A549 (cell line): ENCODE measurements at places on chromosomes 6 and 20.
A peak's percentile ranks its signal among the peaks of the same experiment; 100 is the strongest.

DNA sequence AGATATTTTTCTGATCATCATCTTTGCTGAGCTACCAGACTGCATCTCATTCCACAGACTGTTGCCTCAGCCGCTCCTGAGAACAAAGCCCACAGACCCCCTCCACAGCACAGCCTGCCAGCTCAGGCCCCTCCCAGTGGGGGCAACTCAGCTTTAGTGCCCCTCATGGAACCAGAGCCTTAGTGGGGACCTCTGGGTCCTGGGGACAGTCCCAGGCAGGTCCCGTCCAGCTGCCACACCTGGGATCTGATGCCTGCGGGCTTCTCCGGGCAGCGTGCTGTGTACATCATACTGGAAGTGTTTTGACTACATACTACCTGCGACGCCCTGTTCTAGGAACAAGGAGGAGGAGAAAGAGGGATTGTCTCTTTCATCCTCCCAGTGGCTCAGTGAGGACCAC lies 38.3 kb upstream of the QKI start:
- no peak for DNase-seq

- no peak for DNase-seq
Observed at GRCh38 chr20:57620999-57621398, 773 bp upstream of the ZBP1 start.

DNA sequence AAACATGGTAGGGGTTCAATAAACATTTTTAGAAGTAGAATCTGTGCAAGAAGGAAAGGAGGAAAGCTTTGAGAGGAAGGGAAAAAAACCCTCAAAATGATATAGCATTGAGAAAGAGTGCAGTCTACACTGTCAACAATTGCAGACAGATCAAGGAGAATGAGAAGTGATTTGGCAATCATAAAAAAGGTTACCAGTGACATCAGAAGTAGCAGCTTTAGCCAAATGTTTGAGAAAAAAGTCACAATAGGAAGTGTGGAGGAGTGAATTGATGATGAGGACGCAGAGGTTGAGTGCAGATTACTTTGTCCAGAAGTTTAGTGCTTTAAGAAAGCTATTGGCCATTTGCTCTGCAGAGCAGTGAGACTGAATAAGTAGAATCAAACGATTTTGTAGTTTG lies 155.0 kb downstream of the GJA1 start:
- DNase-seq: no peak

- no peak for DNase-seq
Observed at GRCh38 chr6:44227148-44227793, 3.9 kb downstream of the SLC29A1 start.

DNA sequence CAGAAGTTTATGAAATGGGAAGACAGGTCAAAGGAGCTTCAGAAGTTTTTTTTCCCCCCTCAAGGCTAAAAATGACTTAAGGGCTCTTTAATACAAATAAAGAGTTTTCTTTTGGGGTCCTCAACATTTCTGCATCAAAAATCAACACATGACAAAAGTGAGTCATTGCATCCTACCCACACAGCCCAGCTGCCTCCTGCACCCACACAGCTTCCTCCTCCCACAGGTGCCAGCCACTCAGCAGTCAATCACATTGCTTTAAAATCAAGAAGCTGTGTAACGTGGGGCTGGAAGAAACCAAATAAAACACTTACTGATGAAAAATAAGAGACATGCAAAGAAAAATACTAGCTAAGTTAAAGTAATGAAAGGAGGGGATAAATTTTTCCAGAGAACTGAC lies 68.5 kb downstream of the MAP3K5 start:
- no peak for DNase-seq

DNA sequence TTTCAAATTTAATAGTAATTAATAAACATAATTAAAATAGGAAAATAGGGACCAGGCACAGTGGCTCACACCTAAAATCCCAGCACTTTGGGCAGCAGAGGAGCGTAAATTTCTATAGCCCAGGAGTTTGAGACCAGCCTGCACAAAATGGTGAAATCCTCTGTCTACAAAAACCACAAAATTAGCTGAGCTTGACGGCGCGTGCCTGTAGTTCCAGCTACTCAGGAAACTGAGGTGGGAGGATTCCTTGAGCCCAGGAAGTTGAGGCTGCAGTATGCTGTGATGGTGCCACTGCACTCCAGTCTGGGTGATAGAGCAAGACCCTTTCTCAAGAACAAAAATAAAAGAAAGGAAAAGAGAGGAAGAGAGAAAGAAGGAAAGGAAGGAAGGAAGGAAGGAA lies 1387.0 kb upstream of the ADGRB3 start:
- DNase-seq: no peak

DNA sequence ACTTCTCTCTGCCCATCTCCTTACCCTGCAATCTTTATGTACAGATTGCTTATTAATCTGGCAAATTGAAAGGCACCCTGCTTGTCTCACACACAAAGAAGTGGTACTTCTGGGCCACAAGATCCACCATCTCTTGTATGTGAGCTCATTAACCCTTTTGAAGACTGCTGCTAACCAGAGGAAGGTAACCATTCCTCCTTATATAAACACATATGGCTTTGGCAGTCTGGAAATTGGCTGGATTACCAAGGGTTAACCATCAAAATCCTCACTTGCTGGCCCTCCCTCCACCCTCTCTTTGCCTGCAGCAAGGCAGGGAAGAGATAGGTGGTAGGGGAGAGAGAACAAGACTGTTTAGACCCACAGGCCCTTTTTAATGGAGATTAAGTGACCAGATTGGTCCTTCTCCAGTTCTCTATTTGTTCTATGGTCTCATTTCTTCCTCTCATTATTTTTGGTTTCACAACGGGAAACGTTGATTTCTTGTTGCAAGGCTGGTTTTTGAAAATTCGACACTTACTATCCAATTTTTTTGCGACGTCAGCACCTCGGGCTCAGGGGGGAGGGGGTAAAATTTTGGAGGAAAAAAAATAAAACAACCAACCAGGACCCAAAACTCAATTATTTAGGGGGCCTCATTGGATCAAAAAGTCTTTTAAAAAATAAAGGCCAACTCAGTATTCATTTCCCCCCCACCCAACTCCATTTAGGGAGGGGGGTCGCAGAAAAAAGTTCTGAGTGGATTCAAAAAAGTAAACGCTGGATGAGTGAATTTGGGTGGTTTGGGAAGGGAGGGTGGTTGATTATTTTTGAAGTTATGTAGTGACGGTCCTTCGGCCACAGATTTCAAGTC lies 859 bp downstream of the PPP1R10 start:
- peak; percentile 60 for DNase-seq

- no peak for DNase-seq
Observed at GRCh38 chr6:14767226-14767625, 478.6 kb upstream of the JARID2 start.

DNA sequence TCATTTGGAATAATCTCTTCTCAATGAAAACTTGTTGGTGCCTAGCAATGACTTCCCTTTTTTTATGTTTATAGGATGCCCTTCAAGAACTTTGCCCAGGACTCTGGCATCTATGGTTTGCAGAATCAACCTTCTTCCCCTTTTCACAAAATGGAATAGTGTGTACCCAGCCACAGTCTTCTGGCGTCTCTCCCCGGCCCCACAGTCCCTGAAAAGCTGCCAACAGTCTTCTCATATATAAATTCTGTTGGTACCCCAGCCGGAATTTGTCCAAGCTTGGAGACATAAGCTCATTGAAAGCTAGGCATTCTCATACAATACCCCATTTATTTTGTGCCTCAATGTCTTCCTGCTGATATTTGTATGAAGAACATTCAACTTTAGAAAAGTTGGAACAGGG lies 26.4 kb upstream of the MCM3 start:
- DNase-seq: no peak

DNA sequence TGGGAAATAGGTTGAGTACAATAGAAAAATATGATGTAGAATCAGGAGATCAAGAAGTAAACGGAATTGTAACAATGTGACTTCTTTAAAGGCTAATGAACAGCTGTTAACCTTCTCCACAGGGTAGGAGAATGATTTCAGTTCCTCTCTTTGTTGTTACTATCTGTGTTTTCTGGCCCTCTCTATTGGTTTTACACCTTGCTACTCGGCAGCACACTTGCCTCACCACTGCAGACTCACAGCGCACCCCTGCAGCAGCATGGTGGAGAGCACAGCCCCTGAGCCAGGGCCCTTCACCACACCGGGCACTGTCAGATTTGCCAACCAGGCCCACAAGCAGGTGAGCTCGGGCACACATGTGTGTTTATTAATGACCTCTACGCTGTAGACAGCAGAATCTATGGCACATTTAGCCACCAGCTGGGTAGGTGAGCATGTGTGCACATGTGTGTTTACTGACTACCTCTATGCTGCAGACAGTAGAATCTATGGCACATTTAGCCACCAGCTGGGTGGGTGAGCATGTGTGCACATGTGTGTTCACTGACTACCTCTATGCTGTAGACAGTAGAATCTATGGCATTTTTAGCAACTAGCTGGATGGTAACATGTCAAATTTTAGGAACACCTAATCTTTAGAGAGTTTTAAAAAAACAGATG lies 16.8 kb downstream of the SFT2D1 start:
- no peak for DNase-seq
